ENCODE measurements at places on chromosomes 4 and X. TPM values are rescaled to one million over a fixed set of nuclear protein-coding genes. Genes with fewer than 3 reads are reported as not detected.

The PAGE1 gene
- 11.9 TPM for total RNA-seq

The GPRIN3 gene
- total RNA-seq: 2.2 TPM

The SGMS2 gene
- 22.2 TPM for total RNA-seq

The ABLIM2 gene
- 5.2 TPM for total RNA-seq

The NR3C2 gene
- 19.9 TPM for total RNA-seq

The WDFY3 gene
- total RNA-seq: 126 TPM

GRCh38 chrX:44162964-44163475 is 180.5 kb downstream of the EFHC2 start:
- no peaks in the 10 kb centered on the region for H3K4me1 ChIP-seq
- no peaks in the 10 kb centered on the region for H3K27me3 ChIP-seq
- DNase-seq: no peak

DNA sequence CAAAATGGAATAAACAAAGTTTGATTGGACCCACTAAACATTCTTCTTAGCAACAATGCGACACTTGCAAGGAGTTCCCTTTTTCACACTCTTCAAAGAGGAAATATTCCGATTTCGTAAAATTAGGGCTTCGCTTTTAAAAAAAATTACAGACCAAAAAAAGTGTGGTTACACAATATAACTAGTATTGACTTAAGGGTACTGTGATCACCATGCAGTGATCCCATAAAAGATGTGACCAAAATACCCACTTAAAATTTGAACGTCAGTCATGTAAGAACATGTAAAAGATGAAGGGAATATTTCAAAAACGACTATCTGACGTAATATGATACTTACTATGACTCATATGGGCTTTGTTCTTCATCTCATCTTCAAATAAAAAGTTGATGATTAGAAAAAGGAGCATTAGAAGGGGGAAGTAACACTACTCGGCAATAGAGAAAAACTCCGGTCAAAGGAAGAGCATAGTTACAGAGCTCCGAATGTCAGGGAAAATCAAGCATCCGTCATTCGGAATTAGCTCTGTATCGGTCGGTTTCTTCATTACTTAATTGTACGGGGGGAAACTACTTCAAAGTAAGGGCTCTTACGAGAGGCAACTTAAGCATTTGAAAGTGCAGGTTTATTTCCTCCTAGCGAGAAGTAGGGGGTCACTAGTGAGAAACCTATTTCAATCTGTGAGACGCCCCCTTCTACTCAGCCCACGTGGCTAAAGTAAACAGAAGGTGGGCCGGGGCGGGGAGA is 1.3 kb upstream of the TET2 start:
- H3K4me1 ChIP-seq: no peaks in the 10 kb centered on the region
- H3K36me3 ChIP-seq: no peaks in the 10 kb centered on the region
- H3K27ac ChIP-seq: peak overlapping the region; percentile 88

DNA sequence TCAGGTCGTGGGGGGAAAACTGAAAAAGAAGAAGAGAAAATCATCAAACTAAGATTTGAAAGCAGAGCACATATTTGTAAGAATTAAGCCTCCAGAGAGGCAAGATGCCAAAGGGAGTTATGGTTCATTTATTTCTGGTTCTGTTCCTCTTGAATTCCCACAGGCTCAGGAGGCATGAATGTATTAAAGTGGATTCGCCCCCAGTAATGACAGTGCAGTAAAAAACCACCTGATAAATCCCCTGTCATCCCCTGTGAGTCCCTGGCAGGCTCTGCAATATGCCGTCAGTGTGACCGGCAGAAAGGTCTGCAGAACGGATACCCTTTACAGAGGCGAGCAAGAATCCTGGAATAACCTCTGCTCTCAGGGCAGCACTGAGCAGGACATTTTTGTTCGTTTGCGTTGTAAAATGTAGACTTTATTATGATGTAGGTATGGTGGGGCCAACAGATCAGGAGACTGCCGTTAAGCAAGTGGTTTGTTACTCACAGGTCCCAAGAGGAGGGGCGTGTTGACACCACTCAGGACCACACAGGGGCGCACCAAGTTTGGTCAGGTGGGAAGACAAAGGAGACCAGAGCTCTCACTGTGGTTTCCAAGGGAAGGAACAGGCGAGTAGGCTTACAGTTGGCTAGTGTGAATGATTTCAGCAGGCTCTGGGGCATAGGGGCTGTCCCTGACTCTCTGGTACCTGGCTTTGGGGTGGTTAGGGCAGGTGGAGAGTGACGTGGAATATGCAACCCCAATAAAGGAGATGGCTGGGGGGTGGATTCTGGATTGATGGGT is 75.3 kb downstream of the DHRSX start:
- H3K27me3 ChIP-seq: no peaks in the 10 kb centered on the region
- H3K4me1 ChIP-seq: no peaks in the 10 kb centered on the region
- no peak overlapping the region for H3K4me3 ChIP-seq
- H3K36me3 ChIP-seq: no peaks in the 10 kb centered on the region

DNA sequence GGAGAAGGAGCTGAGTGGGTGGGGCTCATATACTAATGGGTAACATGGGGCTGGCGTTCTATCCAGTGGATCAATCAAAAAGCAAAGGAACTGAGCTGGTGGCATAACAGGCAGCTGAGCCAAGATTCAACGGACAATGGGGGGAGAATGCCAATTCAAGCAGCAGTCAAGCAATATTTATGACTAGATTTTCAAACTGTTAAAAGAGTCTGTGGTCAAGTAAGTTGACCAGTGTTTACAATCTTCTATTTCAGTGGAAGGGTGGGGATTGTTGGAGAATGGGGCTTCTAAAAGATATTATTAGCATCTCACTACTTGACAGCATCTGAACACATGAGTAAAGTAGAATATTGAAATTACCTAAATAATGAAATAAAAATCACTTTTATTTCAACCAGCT is 64.9 kb upstream of the SCRG1 start:
- no peak overlapping the region for H3K27ac ChIP-seq
- H3K4me3 ChIP-seq: no peak overlapping the region
- DNase-seq: no peak
- no peaks in the 10 kb centered on the region for H3K36me3 ChIP-seq
- no peaks in the 10 kb centered on the region for H3K4me1 ChIP-seq

GRCh38 chr4:107129076-107129475 is 93.0 kb upstream of the DKK2 start:
- H3K36me3 ChIP-seq: no peaks in the 10 kb centered on the region
- H3K4me3 ChIP-seq: no peak overlapping the region
- no peaks in the 10 kb centered on the region for H3K27me3 ChIP-seq
- H3K27ac ChIP-seq: no peak overlapping the region
- H3K4me1 ChIP-seq: no peaks in the 10 kb centered on the region

DNA sequence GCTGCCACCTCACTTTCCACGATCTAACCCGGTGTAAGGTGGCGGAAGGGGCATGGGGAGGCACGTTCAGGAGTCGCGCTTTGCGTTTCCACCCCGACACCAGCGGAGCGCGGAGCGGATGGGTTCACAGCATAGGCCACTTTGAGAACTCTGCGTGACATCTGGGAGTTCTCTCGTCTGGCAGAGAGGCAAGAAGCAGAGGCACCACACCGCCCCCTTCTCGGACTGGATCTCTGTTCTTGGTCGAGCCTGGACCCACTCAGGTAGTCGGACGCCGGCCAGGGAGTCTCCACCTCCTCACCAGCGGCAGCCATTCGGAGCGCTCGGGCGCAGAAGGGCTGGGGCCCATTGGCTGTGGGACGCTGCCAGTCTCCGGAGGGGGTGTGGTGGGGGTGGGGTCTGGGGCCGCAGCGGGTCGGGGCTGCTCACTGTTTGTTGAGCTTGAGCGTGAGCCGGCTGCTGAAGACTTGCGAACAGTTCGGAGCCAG is at the start of gene DACH2:
TSS of gene DACH2 (plus strand) at position 428 of the 488 bp plus-strand sequence.
- H3K27me3 ChIP-seq: no peaks in the 10 kb centered on the region
- no peaks in the 10 kb centered on the region for H3K36me3 ChIP-seq
- no peak within 1 kb of the TSS for H3K27ac ChIP-seq
- no peaks in the 10 kb centered on the region for H3K4me1 ChIP-seq

GRCh38 chr4:67776746-67777145 is 22.6 kb upstream of the GNRHR start:
- H3K36me3 ChIP-seq: no peaks in the 10 kb centered on the region
- DNase-seq: no peak
- H3K4me1 ChIP-seq: no peaks in the 10 kb centered on the region
- no peak overlapping the region for H3K27ac ChIP-seq
- no peaks in the 10 kb centered on the region for H3K27me3 ChIP-seq

- H3K4me1 ChIP-seq: no peaks in the 10 kb centered on the region
- DNase-seq: no peak
- H3K27me3 ChIP-seq: no peaks in the 10 kb centered on the region
- no peaks in the 10 kb centered on the region for H3K36me3 ChIP-seq
- H3K27ac ChIP-seq: no peak overlapping the region
These were observed 17.4 kb downstream of the QDPR start for GRCh38 chr4:17494258-17495190.

- H3K27ac ChIP-seq: no peak overlapping the region
- H3K4me1 ChIP-seq: peaks cover 4% of the 10 kb centered on the region
- H3K4me3 ChIP-seq: no peak overlapping the region
These were observed 13.3 kb downstream of the NKX3-2 start for GRCh38 chr4:13530823-13531624.

DNA sequence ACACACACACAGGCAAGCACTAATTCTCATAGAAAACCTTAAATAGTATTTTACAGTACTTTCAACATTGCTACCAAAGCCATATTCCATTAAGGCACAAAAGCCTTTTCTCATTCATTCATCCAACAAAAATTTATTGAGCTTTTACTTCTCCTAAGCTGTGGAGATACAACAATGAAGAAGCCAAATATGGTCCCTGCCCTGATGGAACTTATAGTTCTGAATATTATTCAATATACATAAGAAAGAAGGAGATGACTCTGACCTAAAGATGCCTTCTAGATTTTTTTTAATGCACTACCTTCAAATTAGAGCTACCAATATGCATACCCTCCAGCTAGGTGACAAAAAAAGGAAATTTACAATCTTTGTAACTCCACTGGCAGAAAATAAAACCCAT is 90.0 kb upstream of the WDR44 start:
- no peak overlapping the region for H3K27ac ChIP-seq
- no peaks in the 10 kb centered on the region for H3K36me3 ChIP-seq
- no peaks in the 10 kb centered on the region for H3K4me1 ChIP-seq
- H3K27me3 ChIP-seq: no peaks in the 10 kb centered on the region
- H3K4me3 ChIP-seq: no peak overlapping the region

DNA sequence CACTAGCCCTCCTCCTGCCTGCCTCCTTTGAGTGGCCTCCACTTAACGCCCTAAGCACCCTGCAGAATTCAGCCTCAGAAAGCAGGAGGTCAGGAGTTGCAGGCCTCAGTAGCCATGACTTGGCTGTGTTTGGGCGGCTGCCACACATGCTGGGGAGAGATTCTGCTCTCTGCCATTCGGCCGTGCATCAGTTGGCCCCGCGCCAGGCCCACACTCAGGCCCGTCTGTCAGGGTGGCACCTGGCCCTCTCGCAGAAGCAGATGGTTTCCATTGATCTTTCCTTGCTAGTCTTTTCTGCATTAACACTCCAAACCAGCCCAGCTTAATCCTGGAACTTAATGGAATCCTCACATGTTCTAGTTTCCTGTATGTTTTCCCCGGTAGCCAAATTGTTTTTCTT is 30.7 kb upstream of the ATP6AP2 start:
- H3K4me3 ChIP-seq: no peak overlapping the region
- DNase-seq: no peak
- H3K27me3 ChIP-seq: no peaks in the 10 kb centered on the region
- no peaks in the 10 kb centered on the region for H3K4me1 ChIP-seq
- no peak overlapping the region for H3K27ac ChIP-seq
- no peaks in the 10 kb centered on the region for H3K36me3 ChIP-seq

GRCh38 chrX:141142946-141143345 is 34.0 kb downstream of the LDOC1 start:
- DNase-seq: no peak
- H3K27me3 ChIP-seq: no peaks in the 10 kb centered on the region
- H3K4me3 ChIP-seq: no peak overlapping the region
- H3K36me3 ChIP-seq: no peaks in the 10 kb centered on the region

DNA sequence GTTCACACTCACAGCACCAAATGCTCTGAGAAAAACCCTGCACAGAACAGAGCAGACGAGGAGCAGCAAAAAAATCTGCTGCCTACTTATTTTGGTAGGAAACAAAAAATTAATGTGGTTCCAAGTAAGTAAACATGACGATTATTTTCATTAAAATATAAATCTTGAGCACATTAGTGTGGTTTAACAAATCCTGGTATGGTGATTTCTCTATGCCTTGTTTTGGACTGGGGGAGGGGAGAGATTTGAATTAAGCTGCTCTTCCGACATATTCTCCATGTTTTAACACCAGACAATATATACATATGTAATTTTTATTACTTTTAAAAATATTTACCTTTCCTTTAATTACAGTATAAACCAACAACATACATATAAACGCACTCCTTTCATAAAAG is 1.8 kb downstream of the CAMK2D start:
- peak overlapping the region; percentile 99 for H3K27ac ChIP-seq
- DNase-seq: no peak
- H3K4me3 ChIP-seq: peak overlapping the region; percentile 93

DNA sequence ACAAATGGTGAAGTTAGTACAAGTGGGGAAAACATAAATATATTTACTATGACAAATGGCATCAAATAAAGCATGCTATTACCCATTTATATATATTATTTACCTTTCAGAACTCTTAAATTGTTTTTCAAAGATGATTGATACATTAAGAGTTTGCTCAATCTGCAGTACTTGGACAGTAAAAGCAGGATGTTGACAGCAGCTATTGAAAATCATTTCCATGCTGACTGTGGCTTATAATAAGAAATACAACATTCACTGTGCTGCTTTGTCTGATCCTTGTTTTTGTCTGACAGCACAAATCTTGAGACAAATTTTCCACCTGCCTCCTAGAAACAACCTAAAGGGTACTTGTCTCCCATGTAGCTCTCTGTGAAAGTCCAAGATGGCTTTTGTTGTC is 134.1 kb upstream of the FAT1 start:
- no peaks in the 10 kb centered on the region for H3K36me3 ChIP-seq
- no peak overlapping the region for H3K27ac ChIP-seq
- H3K4me3 ChIP-seq: no peak overlapping the region
- H3K27me3 ChIP-seq: no peaks in the 10 kb centered on the region

GRCh38 chr4:63063760-63064159 is 1345.5 kb downstream of the TECRL start:
- no peak for DNase-seq
- no peak overlapping the region for H3K4me3 ChIP-seq
- H3K27me3 ChIP-seq: no peaks in the 10 kb centered on the region
- no peak overlapping the region for H3K27ac ChIP-seq
- no peaks in the 10 kb centered on the region for H3K4me1 ChIP-seq
